Activated T-helper 1 cell treated with Interleukin-2 at 50 U/mL for 16 hours (primary cell): ENCODE measurements at places on chromosomes 16 and 17.
A peak's percentile ranks its signal among the peaks of the same experiment; 100 is the strongest.

- no peak for DNase-seq
These were observed 8.5 kb downstream of the STH start for GRCh38 chr17:46007461-46007965.

- no peak for DNase-seq
These were observed 21.0 kb downstream of the VASN start for GRCh38 chr16:4392382-4393239.

- no peak for DNase-seq
These were observed 110.5 kb downstream of the PMP22 start for GRCh38 chr17:15154618-15155017.

DNA sequence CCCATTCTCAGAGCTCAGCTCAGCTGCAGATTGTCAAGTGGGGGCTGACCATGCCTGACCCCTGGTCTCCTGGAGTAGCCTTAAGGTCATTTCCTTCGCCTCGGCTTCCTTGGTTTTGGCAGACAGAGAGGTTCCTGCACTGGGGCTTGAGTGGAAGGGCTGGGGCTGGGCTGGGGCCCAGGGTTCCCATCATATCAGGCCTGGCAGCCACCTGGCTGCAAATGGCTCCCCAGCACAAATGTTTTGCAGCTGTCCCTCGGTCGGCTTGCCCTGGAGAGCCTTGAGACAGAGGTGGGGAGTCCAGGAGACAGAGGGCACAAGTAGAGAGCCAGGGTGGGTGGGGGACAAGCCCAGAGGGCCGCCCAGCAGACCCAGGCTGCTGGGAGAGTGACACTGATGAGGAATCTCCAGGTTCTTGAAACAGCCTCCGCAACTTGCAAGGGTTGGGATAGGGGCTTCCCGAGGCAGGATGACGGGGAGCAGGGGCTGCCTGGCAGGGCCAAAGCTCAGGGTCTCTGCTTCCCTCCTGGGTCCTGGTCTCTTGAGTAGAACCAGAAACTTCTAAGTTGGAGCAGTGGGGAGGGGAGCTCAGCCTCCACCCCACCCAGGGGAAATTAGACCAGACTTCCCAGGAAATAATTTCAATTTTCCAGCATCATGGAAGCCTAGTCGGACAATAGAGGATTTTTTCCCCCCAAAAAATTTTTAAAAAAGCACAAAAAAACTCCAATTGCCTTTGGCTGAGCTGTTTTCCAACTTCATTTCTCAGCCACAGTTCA is 19.3 kb downstream of the IGFBP4 start:
- no peak for DNase-seq

DNA sequence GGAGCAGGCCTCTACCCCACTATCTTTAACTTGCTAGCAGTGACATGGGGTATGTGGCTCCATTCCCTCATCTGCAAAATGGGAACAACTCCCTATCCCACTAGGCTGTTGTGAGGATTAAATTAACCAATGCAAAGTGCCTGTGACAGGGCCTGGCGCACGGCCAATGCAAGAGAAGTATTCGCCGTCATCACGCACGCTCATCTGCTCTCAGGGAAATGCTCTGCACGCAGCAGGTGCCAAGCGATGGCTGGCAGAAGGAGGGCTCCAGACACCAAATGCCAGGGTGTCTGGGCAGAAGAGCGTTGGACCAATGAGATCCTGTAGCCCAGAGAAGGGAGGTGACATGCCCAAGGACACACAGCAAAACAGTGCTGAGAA is 17.3 kb downstream of the FAM83G start:
- no peak for DNase-seq

GRCh38 chr16:74468807-74469525 is 47.7 kb upstream of the CLEC18B start:
- no peak for DNase-seq

DNA sequence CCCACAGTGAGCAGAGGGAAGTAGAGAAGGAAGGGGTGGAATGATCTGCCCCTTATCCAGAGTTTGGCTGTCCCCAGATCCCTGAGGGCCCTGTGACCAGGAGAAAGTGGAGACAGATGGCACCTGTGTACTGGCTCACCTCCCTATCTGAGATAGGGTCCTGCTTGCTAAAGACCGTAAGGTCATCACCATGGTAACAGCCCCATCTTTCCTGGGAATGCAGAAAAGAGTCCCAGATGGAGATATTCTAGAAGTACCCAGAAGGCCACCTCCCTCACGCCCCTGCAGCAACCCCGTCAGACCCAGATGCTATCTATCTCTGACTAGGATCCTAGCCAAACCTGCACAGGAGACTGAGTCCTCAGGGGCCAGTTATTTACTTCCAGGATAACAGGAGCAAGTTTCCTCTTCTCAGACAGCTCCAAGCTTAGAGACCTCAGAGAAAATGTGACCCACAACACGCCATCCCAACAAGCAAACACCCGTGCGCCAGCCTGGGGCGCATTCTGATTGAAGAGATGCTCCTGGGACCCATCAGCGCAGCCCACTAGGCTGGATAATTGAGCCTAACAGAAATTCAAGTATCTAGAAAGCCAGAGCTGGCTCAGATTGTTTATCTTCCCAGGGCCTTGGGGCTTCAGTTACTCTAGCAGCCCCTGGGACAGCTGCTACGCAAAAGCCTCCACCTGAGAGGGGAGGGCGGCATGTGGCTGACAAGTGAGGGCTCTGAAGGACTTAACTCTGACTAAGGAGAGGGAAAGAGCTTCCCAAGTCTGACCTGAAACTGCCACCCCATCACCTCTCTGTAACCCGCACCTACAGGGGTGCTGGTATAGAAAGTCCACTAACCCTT is 1.9 kb downstream of the ORMDL3 start:
- DNase-seq = no peak

DNA sequence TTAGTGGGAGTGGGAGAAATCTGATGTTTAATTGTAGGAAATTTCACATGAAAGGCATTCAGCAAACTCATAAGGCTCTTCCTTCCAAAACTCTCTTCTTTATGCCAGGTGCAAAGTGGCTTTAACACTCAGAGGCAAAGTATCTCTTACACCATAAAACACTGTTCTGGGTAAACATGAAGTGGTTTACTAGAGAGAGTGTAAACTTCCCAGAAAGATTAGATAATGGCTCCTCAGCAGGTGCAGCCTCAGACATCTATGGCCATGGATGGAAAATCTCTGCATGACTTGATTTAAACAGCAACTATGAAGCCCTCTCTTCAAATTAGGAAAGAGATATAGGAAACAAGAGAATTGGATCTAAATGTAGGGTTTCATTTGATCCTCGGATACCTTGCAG is 583.1 kb upstream of the SALL1 start:
- DNase-seq = no peak

GRCh38 chr16:9116141-9116540 is 24.7 kb downstream of the HAPSTR1 start:
- no peak for DNase-seq

DNA sequence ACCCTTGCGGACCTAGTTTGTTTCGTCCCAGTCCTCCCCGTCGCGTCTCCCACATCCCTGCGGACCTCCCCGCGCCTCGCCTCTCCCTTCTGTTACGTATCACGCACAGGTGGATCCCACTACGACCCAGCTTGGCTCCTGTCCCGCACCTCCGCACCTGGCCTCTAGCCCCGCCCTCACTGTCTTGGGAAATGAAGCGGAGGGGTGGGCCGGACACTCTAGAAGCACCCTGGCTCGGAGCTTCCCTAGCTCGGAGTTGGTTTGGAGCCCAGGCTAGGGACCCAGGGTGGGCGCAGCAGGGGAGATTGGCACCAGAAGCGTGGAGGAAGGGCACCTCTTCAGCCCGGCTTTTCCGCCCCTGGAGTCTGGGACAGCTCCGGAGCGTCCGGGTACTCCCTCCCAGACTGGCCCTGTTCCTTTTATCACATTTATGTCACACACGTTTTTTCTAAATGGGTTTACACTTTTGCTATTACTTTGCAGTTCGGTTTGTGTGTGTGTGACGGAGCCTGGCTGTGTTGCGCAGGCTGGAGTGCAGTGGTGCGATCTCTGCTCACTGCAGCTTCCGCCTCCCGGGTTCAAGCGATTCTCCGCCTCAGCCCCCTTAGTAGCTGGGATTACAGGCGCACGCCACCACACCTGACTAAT is 1.4 kb upstream of the CEMP1 start:
- DNase-seq = peak; percentile 42

- DNase-seq = no peak
These were observed 4.4 kb upstream of the BCL6B start for GRCh38 chr17:7018331-7018964.

GRCh38 chr17:49572806-49573420 is 2.8 kb upstream of the NXPH3 start:
- DNase-seq = no peak

- no peak for DNase-seq
These were observed 13.2 kb upstream of the AURKB start for GRCh38 chr17:8223356-8224126.

DNA sequence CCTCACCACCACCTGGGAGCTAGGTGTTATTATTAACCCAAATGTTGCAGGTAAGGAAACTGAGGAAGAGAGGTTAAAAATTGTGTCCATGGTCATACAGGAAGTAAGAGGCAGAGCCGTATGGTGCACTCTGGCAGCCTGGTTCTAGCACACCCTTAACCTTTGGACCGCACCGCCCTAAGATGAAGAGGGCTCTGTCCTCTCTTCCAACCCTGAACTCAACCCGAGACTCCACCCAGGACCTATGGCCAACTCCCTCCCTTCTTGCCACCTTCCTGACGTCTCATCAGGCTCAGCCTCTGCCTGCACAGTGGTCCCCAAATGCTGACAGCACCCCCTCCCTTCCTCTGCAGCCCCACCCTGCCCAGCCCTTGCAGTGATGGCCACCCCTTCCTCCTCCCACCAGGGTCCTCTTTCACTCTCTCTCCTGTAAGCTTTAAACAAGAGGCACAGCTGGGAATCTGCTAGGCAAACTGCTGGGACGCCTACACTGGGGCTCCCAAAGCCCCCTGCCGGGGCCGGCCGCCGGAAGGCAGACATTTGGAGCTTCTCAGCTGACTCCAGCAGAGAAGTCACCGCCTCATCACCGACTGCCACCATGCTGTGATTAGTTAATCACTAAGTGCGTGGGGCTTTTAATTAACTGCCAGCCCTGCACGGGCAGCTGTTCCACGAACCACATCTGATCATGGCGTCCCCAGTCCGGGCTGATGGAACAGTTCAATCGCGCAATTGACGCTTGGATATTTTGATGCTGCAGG is 16.7 kb upstream of the C16orf78 start:
- DNase-seq = no peak

GRCh38 chr17:44356241-44356640 is 7.4 kb downstream of the FAM171A2 start:
- DNase-seq = no peak

- DNase-seq = no peak
These were observed 8.9 kb upstream of the PPL start for GRCh38 chr16:4945560-4946502.

DNA sequence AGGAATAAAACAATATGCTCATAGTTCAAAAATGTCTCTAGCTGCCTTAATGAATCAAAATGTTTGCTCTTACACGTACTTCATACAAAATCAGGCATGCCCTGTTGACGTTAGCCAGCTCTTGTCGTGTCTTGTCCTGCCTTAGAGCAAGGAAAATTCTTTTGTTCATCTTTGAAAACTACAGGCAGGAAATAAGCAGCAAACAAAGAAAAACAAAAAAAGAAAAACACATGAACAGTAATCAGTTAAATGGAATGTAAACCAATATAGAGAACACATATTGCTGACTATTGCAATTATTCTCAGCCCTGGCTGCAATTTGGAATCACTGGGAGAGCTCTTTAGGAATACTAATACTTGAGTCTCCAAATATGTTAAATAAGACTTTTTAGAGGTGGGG is 1.7 kb downstream of the CAPNS2 start:
- DNase-seq = no peak

- no peak for DNase-seq
These were observed 17.7 kb upstream of the SMURF2 start for GRCh38 chr17:64679710-64680216.

GRCh38 chr17:8079291-8080207 is 8.0 kb downstream of the ALOX12B start:
- peak; percentile 63 for DNase-seq

DNA sequence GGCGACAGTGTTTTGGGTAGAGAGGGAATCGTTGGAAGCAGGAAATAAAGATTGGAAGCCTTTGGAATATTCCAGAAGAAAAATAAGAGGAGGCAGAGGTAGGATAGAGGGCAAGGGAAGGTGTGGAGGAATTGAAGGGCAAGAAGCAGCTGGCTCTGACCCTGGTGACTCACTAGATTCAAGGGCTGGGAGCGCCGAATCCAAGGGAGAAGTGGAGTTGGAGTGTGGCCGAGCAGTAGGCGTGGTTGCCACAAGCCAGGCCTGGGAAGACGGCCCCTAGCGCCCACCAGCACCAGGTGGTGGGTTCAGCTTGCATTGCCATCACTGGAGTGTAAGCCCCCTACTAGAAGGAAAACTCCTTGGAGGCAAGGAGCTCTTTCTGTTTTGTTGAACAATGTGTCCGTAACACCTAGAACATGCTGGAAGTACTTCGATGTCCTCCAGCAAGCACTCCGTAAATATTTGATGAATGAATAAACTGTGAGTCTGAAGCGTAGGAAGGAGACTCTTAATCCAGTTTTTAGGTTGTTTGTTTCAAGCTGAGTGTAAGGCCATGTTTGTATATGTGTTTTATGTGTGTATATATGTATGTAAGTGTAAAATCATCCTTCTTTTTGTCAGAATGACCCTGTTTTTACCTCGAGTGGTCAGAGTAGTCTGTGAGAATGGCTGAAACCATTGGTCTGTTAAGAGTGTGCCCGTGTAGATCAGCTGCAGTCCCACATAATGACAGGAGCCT is 139.5 kb downstream of the CMIP start:
- DNase-seq = no peak

- no peak for DNase-seq
These were observed 475.9 kb downstream of the XYLT1 start for GRCh38 chr16:16994831-16995230.

GRCh38 chr17:45740553-45741330 is 43.4 kb upstream of the CRHR1 start:
- no peak for DNase-seq

DNA sequence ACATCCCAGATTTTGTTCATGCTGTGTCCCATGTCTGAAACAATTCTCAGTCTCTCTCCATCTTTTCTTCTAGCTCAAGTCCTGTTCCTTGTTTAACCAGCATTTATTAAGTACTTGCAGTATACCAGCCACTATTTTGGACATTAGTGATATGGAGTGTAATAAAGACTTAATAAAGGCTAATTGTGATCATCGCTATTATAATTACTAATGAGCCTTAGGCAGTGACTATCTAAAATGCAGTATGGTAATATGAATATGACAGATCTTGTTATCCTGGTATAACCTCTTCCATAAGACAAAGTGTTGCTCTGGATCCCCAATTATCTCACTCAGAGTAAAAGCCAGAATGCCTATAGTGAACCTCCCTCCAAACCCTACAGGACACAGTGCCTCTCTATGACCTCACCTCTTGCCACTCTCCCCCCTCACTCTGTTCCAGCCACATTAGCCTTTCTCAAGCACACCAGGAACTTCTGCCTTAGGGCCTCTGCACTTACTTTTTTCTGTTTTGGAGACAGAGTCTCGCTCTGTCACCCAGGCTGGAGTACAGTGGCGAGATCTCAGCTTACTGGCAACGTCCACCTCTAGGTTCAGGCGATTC is 1.8 kb upstream of the FLOT2 start:
- DNase-seq = no peak
